ENCODE measurements at places on chromosomes 6 and 20.

DNA sequence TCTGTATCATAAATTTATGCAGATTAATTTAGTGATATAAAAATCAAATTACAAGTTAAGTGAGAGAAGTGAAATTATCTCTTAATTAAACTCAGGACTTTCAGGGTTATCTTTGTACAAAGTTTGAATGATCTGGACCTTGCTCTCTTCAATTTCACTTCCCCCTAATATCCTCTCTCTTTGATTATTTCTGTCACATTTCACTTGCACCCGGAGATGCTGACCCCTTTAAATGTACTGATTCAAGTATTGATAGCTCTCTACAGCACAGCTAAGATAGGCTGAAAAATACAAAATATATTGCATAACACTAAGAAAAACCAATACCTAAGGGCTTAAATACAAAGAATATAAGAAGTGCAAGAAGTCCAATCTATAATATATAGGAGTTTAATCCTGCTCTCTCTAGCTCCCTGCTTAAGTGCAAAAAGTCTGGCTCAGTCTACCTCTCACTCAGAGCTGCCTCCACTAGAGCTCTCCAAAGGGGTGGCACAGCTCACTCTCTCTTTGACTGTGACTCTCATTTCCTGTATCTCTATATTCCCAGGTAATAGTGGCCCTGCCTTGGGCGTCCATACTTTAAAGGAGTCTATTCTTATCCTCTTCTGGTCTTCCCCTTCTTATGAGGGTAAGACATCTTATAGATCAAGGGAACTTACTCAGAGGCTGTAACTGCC is 588.4 kb downstream of the RFPL4B start:
- DNase-seq: no peak

- DNase-seq: no peak
These were observed 174.1 kb downstream of the NRN1 start for GRCh38 chr6:5832668-5833067.

GRCh38 chr6:94124333-94124732 is 705.0 kb upstream of the EPHA7 start:
- no peak for DNase-seq

DNA sequence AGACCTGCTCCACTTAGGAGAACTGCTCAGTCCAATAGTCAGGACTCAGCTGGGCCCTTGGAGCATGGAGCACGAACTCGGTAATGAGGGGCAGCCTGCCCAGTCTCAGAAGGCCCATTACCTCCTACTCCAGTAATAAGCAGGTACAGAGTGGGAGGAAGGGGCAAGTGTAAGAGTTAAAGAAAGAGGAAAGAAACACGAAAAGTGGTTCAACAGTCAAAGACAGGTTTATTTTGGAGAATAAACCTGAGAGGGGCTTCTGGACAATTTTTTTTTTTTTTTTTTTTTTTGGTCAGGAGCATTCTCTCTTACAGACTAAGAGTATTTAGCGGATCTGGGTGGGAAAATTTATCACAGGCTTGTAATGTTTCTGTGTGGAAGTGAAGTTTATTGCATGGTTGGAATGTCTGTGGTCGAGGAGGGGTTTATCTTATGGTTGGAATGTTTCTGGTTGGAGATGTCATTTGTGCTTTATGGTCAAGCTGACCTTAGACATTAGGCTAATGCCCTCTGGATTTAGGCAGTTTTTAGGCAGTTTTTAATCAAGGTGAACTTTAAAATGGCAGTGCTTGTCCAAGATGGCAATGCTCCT is 340.1 kb downstream of the BCKDHB start:
- DNase-seq: no peak

GRCh38 chr20:61436283-61436666 is 184.2 kb downstream of the CDH4 start:
- no peak for DNase-seq

GRCh38 chr6:103617642-103618041 is 1242.1 kb downstream of the HACE1 start:
- no peak for DNase-seq

DNA sequence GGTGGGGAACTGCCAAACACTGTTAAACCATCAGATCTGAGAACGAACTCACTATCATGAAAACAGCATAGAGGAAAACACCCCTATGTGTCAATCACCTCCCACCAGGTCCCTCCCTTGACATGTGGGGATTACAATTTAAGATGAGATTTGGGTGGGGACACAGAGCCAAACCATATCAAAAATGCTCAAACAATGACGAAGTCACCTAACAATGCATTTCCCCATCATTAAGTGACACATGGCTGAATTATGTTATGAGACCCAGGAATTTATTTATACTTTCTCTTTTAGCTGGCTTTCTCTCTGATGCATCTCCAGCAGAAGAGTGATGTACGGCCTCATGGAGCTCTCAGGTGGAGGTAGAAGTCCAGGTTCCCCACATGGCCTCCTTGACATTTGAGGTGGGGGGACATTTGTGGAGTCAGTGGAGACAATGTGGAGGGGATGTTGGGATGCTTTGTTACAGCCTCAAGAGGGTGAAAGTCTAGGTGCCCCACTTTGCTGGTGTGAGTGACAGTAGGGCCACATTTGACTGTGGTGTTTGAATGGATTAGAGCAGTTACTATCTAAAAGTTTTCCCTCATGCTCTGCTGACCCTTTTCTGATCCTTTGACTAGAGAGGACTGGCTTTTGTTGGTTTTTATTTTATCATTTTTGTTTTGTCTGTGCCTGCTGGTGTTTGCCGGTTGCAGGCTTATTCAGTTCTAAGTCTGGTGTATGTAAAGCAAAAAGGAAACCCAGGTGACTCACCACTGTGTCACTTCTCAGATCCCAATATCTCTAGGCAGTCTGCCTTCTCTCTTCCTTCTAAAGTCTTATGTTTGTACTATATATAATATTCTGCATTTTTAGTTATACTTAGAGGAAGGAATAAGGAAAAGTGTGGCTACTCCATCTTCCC is 18.5 kb upstream of the DCBLD1 start:
- peak; percentile 11 for DNase-seq

DNA sequence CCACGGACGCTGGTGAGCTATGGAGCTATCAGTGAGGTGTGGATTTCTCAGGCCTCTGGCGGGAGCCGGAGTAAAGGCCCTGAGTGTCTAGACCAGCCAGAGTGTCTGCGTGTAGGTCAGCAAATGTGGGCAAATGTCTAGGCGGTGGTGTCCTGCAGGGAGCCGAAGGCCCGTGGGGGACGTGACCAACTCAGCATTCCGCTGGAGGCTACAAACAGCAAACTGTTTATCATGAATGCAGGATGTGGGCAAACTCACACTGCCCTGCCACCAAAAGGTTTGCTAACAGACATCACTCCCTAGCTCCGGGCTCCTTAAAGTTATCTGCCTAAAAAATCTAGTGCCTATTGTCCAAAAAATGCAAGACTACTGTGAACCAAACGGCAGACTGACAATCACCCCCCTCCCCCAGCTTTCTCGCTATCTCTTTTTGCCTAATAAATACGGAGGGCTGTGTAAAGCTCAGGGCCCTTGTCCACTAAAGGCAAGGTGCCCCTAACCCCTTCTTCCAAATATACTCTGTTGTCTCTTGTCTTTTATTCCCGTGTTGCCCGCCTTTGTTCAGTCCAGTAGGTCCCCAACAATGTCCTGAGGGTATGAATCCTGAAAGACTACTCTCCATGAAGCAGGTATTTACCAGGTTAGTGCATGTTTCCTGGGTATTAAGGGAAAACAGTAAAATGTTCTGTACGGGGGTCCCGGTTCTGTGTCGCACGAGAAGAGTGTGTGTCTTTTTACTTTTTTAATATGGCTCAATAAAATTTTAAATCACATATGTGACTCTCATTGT is 29.0 kb upstream of the AFDN start:
- no peak for DNase-seq

GRCh38 chr6:125832391-125833117 is 41.8 kb downstream of the NCOA7 start:
- no peak for DNase-seq

DNA sequence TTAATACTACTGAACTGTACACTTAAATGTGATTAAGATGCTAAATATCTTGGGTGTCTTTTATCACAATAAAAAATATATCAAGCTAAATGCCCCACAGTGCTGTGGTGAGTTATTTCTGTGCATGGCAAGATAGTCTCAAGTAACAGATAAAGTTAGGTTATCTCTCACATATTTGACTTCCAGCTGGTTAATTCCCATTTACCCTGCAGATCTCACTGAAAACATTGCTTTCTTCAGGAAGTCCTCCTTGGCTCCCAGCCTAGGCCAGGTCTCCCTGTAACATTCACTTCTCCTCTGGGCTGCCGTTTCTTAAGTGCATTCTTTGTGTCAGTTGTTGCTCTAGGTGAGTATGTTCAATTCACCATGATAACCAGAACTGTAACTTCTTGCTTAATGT is 59.1 kb downstream of the SLC22A1 start:
- no peak for DNase-seq

DNA sequence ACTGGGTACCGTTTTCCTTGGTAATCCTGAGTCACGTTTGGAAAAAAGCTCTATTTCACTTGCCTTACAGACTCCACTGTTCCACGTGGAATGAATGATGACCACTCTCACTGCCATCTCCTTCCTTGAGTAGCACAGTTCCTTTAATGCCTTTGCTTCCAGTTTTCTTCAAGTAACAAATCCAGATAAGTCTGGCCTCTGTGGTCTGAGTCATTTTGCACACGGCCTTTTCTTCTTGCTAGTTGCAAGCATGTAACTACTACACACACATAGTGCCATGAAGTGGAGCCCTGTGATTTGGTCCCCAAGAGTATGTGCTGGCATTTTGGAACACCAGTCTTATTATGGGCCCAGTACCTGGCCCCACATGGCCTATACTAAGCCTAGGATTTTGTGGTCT is 182.8 kb downstream of the SASH1 start:
- no peak for DNase-seq

DNA sequence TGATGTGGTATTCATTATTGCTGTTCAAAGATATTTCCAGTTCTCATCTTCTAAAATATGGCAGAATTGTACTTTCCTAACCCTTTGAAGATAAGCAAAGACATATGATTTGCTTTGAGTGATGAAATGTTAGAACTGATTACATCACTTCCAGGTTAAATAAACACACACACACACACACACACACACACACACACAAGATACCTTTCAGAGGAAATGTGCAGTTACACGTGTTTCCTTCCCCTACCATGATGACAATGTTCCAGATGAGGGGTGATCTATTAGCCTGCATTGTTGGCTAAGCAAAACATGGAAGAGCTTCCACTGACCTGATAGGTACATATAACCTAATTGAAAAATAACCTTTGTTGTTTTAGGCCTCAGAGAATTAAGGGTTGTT is 11.7 kb upstream of the FRK start:
- DNase-seq: no peak

DNA sequence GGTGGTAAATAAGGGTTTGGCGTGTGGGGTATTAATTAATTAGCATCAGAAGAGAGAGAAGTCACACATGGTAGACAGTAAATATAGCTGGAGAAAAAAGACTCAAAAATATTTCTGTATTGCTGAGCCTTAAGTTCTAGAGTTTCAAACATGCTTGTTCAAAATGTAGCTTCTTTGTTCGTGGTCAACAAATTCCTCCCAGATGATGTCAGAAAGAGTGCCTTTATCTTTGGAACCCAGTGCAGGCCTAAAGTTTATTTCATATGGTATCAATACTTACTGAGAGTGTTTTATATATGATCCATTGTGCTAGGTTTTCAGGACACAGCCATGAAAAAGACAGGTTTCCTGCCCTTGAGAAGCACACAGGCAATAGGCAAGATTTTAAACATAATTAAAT is 18.3 kb downstream of the MARCKS start:
- DNase-seq: no peak

DNA sequence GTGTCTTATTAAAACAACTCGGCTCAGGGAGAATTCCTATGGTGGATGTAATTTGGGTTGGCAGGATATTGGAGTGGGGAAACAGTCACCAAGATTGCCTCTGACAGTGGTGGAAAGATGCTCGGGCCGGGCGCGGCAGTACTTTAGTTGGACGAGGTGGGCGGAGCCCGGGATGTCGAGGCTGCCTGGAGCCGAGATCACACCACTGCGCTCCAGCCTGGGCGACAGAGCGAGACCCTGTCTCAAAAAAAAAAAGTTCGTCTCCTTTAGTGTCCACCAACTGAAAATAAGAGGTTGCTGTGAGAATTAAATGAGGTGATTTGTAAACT is 621 bp downstream of the NOL7 start:
- peak; percentile 33 for DNase-seq

GRCh38 chr6:99146711-99147110 is 199.0 kb upstream of the FBXL4 start:
- no peak for DNase-seq

DNA sequence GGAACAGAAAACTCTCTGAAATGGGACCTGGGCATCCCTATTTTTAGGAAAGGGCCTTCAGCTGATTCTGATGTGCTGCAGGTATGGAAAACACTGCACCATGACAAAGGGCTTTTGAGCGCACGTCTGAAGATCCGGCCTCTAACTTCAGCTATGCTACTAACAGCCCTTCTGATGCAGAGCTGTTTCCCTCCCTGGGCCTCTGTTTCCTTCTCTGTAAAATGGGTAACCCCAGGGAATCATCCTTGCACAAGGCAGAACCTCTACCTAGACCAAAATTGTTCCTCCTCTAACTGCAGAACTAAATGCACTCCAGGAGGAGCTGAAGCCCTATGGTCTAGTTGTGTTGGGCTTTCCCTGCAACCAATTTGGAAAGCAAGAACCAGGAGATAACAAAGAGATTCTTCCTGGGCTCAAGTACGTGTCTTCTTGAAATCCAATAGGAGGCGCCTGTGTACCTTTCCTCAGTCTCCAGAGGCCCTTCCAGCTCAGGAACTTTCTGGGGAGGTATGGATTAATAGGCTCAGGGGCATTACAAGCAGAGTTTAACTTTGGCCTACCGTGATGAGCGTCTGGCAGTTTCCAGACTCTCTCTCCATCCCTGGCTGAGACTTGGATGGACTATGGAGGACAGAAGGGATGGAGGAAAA is 5.9 kb downstream of the GPX5 start:
- DNase-seq: no peak

DNA sequence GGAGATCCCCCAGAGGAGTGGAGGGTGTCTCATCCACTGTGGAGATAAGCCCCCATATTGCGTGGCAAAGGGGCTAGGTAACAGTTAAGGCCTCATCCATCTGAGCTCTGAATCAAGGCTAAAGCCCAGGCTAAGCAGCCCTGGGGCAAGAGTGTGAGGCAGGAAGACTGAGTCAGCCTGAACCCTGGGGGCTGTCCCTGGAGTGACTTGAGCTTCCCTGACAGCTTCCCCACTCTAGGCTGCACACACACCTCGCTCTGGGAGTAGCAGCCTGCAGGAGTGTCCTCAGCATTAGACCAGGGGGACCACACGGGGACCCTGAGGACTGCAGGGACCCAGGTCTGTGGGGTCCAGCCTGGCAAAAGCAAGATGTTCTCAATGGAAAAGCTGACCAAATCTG is 27.9 kb downstream of the UBD start:
- DNase-seq: no peak

- no peak for DNase-seq
These were observed 317.1 kb downstream of the PLCB1 start for GRCh38 chr20:8449123-8449522.
